Stimulated activated naive CD4-positive, alpha-beta T cell (primary cell): ENCODE measurements at places on chromosomes 7 and 10.

- DNase-seq: no peak
Observed at GRCh38 chr7:7496311-7496710, 39.4 kb downstream of the COL28A1 start.

GRCh38 chr10:34119456-34119855 is 695.6 kb downstream of the PARD3 start:
- no peak for DNase-seq

DNA sequence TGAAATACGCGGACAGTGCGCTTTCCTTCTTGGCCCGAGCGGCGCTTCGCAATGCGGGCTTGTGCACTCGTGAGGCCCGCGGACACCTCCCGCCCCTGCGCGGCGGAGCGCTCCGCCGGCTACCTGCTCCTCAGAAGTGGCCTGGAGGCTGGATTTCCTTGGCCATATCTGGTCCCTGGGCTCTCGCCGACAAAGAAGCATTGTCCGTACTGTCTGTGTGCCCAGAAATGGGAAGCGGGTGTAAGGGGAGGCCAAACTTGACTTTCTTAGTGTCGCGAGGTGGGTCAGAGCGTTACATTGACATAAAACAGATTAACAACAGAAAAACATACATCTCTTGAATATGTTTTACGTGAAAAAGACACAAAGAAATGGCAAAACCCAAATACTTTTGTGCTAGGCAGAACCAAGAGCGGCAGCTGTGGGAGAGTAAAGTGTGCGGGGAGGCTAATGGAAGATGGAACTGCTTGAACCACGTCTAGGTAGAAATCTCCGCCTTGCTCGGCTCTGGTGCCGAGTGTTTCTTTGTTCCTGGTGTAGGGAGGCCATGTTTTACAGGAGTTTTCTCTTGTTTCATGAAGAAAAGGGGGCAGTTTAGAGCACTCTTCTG is 1.4 kb downstream of the LANCL2 start:
- no peak for DNase-seq

GRCh38 chr10:120069700-120070099 is 177.2 kb downstream of the SEC23IP start:
- DNase-seq: no peak

- DNase-seq: no peak
Observed at GRCh38 chr7:72406820-72407403, 5.2 kb downstream of the CALN1 start.

- DNase-seq: no peak
Observed at GRCh38 chr7:34675749-34676374, 17.8 kb downstream of the NPSR1 start.

DNA sequence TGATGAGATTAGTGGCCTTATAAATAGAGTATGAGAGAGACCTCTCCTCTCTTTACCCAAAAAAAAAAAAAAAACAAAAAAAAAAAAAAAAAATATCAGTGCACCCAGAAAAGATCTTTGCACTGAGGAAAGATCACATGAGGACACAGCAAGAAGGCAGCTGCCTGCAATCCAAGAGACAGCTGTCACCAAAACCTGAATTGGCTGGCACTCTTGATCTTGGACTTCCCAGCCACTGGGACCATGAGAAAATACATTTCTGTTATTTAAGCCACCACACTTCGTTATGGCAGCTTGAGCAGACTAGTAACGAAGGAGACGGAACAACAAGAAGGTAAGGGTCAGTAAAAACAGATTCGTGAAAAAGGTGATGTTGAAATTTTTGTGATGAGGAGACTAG is 47.0 kb downstream of the TMEM106B start:
- no peak for DNase-seq
